ENCODE measurements at places on chromosomes 7 and 10.

DNA sequence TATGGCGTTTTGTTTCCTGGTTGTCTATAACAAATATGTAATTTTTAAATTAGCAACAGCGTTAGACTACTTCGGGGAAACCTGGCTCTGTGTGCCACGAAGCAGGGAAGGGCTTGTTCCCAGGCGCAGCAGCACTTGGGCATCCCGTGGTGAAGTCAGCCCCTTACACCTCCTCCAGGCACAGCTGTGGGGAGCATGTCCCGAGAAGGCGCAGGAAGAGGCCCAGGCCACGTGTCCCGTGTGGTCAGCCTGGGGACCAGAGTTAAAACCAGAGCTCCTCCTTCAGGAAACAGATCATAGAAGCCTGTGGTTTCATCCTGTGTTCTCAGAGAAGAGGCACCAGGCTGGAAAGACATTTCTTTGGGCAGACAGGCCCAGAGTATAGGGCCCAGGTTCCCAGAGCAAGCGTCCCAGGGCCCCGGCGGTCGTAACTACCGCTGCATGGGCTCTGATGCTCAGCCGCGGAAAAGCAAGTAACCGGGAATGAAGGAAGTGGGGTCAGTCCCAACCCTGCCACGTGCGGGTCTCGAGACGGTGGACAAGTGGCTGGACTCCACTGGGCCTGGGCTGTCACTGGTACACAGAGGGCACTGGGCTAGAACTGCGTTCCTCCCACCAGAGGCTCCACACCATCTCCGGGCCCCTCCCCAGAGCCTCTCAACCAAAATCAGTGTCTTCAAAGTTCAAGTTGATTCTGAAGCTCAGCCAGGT is 7.1 kb downstream of the NUDT1 start:
- peak; percentile 90 for DNase-seq

- peak; percentile 55 for DNase-seq
Observed at GRCh38 chr7:150876817-150877526, 24.7 kb downstream of the AOC1 start.

DNA sequence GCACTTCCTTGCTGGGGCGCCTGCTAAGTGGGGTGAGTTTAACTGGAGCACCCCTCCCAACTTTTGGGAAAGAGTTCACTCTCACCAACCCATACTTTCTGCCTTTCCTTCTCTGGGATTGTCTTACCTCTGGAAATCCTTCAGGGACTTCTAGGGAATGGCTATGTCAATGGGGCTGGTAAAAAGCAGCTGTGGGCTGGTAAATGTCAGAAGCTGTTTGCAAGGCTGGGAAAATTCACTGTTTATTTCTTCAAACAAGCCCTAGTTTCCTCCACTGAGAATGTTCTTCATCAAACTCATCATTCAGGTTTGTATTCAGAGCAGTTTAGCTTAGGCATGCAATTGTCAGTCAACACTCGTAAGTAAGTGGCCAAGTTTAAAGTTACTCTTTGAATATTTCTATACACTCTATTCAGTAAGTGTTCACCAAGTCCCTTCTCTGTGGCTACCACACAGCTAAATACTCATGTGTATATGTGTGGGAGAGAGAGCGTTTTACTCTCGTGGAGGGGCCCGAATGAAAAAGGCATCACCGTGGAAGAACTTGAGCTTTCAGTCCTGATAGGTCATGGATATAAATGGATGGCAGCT is 654.8 kb downstream of the LRMDA start:
- no peak for DNase-seq

DNA sequence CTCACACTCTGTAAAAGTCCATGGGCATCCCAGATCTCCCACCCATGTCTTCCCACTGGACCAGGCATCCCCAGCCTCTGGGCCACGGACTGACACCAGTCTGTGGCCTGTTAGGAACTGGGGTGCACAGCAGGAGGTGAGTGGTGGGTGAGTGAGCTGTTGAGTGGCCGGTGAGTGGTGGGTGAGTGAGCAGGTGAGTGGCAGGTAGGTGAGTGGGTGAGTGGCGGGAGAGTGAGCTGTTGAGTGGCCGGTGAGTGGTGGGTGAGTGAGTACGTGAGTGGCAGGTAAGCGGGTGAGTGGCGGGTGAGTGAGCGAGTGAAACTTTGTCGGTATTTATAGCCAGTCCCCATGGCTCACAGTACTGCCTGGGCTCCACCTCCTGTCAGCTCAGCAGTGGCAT is 471.2 kb downstream of the DNAJB6 start:
- DNase-seq: no peak

- DNase-seq: peak; percentile 11
Observed at GRCh38 chr7:47537716-47538675, 43.9 kb downstream of the TNS3 start.

GRCh38 chr10:228366-228765 is 93.1 kb downstream of the ZMYND11 start:
- DNase-seq: no peak

DNA sequence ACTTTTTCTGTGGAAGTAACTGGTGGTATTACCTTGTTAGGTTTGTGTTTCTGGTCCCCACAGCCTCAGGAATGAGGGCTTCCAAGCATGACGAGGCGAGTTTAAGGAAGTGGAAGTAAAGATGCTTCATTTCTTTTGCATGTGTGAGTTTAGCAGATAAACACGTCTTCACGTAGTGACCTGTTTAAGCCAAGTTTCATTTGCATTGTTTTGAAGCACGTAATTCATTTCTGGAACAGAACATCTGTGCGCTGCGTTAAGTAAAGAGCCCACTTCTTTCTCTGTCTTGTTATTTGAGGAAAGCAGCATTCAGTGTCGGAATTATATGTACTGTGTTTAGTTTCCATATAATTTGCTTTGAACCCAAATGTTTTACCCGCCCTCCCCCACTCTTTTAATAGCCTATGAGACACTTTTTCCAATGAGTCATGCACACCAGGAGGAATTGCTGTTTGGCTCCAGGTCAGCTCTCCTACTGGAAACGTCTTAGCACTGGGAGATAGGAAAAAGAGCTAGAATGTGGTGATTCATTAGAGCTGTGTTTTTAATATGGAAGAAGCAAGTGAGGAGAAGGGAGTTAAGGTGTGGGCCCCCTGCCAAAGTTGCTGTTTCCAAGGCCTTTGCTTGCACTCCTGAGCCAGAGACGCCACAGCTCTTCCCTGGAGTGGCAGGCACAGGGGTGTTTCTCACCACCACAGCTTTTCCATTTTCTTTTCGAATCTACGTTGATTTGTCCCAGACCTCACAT is 36.7 kb downstream of the BTBD16 start:
- peak; percentile 84 for DNase-seq

DNA sequence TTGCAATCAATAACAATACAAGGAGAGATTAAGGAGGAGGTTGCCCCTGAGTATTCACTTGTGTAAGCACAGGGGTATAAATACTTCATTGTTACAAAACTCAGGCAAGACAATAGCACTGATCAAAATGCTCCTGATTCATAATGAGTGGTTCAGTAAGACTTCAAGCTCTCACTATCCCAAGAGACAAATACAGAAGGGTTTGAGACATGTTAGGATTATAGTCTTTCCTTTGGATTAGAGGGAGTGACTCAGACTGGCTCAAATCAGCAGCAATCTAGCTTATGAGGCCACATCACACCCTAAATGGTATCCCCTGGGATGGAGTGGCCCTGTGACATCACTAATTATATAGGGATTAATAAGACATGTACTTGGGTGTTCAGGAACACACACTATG is 167.2 kb upstream of the HGF start:
- no peak for DNase-seq

- DNase-seq: no peak
Observed at GRCh38 chr7:14258441-14258840, 269.0 kb upstream of the ETV1 start.

DNA sequence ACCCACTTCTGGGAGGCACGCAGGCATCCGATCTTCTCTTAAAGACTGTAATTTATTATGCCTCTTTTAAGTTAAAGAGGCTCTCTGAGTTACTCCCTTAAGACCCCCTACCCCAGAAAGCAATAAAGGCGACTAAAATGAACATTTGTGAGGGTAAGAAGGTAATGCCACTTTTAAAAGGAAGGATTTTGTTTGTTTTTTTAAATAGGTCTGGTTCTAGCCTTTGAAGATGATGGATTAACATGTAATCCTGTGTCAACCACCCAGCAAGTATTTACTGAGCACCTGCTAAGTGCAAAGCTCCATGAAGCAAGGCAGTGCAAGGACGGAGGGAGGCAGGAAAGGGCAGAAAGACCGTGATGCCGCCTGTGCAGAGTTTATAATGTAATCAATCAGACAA is 26.1 kb downstream of the SH3PXD2A start:
- no peak for DNase-seq

- DNase-seq: no peak
Observed at GRCh38 chr10:48765527-48765926, 80.9 kb downstream of the WDFY4 start.

DNA sequence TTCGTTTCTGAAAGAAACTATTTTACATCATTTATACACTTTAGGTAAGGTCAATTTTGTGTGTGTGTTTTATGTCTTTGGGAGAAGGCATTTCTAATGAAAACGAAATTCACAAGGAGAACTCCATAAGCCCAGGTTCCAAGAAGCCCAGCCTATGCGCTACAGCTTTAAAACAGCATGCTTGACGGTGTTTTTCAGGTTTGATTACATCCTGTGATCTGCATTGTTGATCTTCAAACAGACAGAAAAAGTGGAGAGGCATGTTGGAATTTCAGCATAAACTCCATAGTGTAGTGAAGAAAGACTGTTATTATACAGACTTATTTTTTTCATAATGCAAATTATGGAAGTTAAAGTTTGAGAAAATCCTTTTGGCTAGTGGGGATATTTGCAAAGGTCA is 187.6 kb downstream of the TEX36 start:
- DNase-seq: no peak

GRCh38 chr10:94123258-94123995 is 129.7 kb downstream of the PLCE1 start:
- peak; percentile 82 for DNase-seq

Data from adipocyte (in vitro differentiated cells).